ENCODE measurements at places on chromosomes 4 and X.

- DNase-seq = no peak
Observed at GRCh38 chr4:102761906-102762305, 1.1 kb upstream of the MANBA start.

- DNase-seq = no peak
Observed at GRCh38 chr4:152957437-152958171, 21.5 kb downstream of the FHDC1 start.

GRCh38 chrX:92232182-92232581 is 453.0 kb downstream of the PCDH11X start:
- no peak for DNase-seq

DNA sequence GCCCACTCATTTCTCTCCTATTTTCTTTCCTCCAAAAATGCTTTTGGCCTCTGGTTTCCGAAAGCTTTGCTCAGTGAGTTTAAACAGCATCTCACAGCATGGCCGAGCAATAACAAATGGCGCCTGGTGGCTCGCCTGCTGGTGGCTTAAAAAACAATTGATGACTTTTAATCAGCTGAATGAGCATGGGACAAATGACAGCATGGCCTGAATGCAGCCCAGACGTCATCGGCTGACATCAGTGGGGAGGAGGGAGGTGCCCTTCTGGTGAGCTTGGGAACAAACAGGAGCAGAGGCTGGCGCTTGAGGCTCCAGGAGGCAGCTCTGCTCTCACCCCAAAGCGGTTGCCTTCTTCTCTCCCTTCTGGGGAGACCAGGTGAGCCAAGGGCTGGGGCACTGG is 286.4 kb downstream of the BCOR start:
- no peak for DNase-seq

DNA sequence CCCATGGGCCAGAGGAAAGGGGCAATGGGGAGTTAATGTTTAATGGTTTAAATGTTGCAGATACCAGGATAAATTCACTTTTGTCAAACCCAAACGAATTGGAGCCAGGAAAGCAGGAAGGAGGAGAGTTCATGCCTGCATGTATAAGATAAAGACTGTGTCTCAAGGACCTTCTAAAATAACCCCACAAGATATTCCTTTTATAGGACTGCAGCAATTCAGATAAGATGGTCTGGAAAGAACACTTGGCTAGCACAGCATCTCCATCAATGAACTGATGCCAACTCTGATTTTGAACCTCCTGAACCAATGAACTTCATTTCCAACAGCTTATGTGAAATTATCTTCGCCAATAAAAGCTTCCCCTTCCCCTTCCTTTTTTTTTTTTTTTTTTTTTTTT is 31.3 kb upstream of the LONRF3 start:
- DNase-seq = no peak

DNA sequence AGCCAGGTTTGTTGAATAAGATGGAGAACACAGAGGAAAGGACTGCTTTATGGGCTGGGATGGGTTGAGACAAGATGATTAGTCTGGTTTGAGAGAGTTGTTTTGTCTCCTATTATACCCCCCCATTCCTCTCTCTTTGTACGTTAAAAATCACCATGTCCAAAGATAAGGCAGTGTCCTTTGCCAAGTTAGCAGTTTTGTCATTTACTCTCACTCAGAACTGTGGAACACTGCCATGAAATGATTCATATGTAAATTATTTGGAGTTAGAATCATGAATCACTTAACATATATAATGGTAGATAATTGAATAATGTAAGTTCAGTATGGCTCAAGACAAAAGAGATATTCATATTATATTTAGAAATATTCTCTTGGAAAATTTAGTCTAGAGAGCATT is 151.3 kb downstream of the DCLK2 start:
- DNase-seq = no peak

- DNase-seq = no peak
Observed at GRCh38 chr4:75722417-75722816, 2.0 kb upstream of the USO1 start.

GRCh38 chr4:106594291-106594952 is 225.8 kb upstream of the GIMD1 start:
- no peak for DNase-seq
